ENCODE measurements at places on chromosomes 1 and 21.
A peak's percentile ranks its signal among the peaks of the same experiment; 100 is the strongest.

DNA sequence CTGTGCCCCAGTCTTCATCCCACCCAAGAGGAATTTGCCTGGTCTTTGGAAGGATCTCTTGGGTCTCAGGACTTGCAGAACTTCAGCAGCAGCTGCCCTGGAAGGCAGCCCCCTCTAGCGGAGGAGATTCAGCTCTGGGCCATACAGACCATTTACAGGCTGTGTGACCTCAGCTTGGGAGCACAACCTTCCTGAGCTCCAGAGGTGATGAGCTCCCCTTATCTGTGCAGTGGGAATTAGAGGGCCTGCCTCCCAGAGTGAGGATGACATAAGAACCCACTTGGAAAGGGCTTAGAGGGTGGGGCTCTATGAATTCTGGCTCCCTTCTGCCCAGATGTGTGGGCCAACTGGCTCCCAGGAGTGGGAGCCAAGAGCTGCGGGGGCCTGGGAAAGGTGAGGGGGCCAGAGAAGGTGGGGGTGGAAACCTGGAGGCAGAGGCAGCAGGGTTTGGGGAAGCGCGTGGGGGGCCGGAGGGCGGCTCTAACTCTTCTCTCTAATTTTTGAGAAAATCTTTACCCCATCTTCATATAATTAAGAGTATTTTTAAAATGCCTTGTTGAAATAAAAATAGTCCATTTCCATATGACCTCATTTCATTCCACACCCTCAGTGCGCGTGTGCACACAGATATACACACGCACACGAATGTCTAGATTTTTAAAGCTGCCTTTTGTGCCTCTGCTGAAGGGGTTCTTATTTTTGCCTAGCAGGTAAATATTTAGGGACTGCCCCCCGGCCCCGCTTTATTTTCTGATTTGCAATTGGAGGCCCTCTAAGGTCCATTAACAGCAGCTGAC, 21.5 kb downstream of the EPHB2 start:
- no peak for DNase-seq

- DNase-seq = no peak
Observed at GRCh38 chr1:178529364-178530036, 16.6 kb downstream of the TEX35 start.

GRCh38 chr1:222464841-222465210, 83.1 kb downstream of the HHIPL2 start:
- DNase-seq = peak; percentile 53

DNA sequence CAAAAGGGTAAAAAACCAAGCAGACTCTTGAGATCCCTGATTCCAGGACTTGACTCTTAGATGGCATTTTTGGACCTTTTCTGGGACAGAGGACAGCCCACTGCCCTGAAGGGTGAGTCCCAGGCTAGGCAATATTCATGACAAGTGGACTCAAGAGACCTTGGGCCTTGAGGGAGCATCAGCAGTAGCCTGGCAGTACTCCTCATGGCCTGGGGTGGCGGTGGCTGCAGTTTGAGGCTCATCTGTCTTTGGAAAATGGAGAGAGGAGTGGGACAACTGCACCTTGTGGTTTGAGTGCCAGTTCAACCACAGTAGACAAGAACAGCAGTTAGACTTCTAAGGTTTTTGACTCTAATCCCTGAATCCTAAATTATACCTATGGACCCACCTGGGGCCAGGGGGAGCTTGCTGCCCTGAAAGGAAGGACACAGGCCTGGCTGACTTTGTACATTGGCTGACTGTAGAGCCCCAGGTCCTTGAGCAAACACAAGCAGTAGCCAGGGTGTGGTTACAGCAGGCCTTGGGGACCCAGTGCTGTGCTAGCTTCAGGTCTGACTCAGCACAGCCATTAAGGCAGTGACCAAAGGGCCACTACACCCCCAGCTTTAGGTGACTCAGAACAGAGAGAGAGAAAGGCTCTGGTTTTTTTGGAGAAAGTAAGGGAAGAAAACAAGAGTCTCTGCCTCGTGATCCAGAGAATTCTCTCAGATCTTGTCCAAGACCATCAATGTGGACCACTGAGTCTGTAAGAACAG, 1023.2 kb downstream of the KCNT2 start:
- no peak for DNase-seq

GRCh38 chr1:89757532-89757931, 63.3 kb upstream of the LRRC8D start:
- DNase-seq = no peak

GRCh38 chr1:67939186-67939743, 106.0 kb upstream of the GNG12 start:
- no peak for DNase-seq

- no peak for DNase-seq
Observed at GRCh38 chr1:61111084-61112004, 29.0 kb downstream of the NFIA start.

GRCh38 chr1:153803470-153804056, 28.4 kb downstream of the SLC27A3 start:
- DNase-seq = no peak

GRCh38 chr21:28910280-28910887, 82.3 kb downstream of the LTN1 start:
- no peak for DNase-seq

- DNase-seq = no peak
Observed at GRCh38 chr1:113118266-113118665, 45.3 kb downstream of the LRIG2 start.

- DNase-seq = no peak
Observed at GRCh38 chr21:46562964-46563607, 41.8 kb downstream of the S100B start.

DNA sequence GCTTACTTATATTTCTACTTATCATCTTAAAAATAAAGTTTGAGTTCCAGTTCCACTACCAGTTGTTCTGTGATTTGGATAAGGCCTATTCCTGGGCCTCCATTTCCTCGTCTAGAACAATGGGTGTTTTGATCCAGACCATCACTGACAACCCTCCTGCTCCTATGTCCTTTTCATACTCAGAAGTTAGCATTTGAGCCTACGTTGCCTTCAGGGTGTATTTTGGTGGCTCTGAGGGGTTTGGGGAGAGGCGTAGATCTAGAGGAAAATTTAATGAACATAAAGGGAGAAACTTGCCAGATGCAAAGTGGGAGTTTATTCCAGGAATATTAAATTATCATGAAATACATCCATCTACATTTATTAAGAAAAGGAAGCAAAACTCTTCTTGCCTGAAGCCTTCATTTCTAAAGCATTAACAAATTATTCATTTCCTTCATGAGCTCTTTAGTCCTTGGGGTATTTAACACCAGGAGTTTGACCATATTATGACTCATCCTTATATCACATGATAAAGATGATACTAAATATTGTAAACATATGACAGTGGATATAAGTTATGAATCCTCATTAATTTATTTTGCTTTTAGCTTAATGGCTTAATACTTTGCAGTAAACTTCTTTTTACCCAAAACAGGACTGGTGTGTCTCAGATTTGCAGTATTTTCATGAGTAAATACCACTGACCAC, 47.2 kb upstream of the SYT14 start:
- DNase-seq = no peak

- no peak for DNase-seq
Observed at GRCh38 chr1:248697907-248698306, 4.7 kb downstream of the OR14I1 start.

DNA sequence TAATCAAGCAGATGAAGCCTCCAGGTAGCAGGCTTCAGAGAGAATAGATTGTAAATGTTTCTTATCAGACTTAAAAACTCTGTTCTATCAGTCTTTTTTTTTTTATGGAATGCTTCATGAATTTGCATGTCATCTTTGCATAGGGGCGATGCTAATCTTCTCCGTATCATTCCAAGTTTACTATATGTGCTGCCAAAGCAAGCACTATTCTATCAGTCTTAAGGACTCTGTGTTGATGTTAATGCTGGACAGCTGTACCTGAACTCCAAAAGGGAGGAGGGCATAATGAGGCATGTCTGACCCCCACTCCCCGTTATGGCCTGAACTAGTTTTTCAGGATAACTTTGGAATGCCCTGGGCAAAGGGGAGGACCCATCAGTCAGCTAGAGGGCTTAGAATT, 66.8 kb upstream of the PRRC2C start:
- DNase-seq = no peak

- no peak for DNase-seq
Observed at GRCh38 chr1:78058670-78059069, 12.9 kb downstream of the GIPC2 start.

DNA sequence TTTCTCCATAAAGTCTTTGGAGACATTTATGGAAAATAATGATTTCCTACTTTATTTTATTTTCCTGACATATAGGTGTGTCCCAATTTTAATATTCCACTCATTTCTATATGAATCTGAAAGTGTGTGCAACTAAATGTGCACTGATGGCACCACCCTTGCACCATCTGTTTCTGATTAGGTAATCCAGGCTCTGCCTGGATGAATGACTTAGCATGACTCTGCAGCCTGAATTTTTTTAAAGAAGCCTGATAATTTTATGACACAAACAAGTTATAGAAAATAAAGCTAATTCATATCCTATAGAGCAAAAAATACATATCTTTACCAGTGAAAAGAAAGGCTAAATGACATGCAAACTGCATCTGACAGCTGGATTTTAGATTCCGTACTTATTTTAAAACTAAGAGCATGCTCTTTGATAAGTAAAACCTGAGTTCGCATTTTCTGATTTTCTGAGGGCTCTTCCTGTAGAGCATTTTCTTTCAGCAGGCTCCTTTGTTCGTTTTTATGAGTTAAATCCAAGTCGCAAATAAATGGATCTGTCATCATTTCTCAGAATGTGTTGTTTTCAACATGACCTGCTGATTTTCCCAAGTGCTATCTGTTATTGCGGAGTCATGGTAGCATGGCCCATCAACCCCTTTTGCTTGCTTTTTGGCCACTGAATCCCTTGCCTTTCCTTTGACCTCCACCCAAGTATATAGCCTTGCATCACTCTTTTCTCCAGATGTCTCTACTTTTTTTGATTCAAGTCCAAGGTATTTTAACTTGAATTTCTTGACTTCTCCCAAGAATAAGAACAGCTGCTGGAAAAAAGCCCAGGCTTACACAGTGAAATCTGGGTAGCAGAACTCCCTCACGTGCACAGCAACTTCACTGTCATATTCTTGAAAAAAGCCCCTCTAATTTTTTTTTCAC, 52.8 kb upstream of the LYPLAL1 start:
- DNase-seq = no peak

- DNase-seq = no peak
Observed at GRCh38 chr1:12143631-12144155, 23.1 kb upstream of the TNFRSF1B start.

DNA sequence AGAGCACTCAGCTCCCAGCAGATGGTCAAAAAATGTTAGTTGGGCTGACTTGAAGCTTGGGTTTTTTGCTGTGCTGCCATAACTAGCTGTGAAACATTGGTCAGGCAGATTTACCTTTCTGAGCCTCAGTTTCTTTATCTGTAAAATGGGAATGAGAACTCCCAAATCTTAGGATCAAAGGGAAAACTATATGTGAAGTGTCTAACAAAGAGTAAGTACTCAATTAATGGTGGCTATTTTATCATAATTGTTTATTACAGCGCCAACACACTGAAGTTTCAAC, 164.2 kb upstream of the POU3F1 start:
- DNase-seq = no peak

DNA sequence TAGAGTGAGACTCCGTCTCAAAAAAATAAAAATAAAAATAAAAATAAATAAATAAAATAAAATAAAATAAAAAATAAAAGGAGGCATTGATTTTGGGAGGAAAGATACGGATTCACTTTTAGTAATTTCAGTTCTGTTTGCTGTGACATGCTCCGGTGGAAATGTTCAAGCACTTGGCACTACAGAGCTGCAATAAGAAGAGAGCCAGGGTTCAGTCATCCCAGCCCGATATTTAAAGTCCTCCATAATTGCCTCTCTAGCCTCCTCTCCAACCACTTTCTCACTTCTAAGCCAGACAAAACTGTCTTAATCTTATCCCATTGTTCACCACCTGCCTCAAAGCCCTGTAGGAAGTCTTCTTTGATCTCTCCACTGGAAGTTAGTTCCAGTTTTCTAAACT, 55.0 kb upstream of the MACF1 start:
- DNase-seq = no peak

GRCh38 chr1:3899754-3900149, 320 bp downstream of the C1orf174 start:
- DNase-seq = no peak

DNA sequence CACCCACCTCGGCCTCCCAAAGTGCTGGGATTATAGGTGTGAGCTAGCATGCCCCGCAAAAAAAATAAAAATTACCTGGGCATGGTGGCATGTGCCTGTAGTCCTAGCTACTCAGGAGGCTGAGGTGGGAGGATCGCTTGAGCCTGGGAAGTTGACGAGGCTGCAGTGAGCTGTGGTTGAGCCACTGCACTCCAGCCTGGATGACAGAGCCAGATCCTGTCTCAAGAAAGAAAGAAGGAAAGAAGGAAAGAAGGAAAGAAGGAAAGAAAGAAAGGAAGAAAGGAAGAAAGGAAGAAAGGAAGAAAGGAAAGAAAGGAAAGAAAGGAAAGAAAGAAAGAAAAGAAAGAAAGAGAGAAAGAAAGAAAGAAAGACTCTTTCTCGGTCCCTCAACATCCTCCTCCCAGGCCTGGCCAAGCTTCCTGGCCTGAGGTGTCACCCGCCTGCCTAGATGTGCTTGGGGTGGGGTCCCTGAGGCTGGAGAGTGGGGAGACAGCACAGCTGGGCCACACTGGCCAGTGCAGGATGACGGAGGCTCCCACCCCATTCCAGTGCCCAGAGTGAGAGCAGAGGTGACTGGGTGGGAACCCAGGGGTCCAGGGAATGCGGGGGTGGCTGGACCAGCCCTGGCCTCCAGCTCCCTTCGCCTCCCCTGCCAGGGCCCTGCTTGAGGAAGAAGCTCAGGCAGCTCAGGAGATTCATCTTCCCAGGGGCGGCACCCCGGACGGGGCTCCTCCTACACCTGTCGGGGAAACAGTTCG, 10.2 kb upstream of the GNB1 start:
- no peak for DNase-seq

GRCh38 chr1:175376194-175376593, 183.6 kb upstream of the KIAA0040 start:
- DNase-seq = no peak

GRCh38 chr1:106523497-106523896, 533.0 kb upstream of the PRMT6 start:
- no peak for DNase-seq

DNA sequence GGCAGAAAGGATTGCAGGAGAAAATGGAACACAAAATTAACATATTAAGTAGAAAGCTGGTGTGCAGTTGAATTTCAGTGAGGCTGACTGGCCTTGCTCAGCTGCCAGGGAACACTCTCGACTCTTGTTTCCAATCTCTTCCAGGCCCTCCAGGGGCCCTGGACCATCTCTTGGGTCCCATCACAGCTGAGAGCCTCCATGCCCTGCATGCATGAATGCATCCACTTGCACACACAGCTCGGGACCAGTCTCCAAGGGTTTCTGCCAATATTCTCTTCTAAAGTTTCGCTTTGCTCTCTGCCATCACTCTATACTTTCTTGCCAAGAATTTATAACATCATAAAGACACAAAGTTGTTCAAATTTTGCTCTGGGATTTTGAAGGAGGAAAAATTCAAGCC, 200.3 kb downstream of the DSCAM start:
- no peak for DNase-seq
